ENCODE measurements at places on chromosomes 7 and 10.

- no peak for DNase-seq
Measured at GRCh38 chr10:76333796-76334195, 902.4 kb downstream of the LRMDA start.

GRCh38 chr10:129951101-129951969, 12.7 kb downstream of the EBF3 start:
- DNase-seq: no peak

DNA sequence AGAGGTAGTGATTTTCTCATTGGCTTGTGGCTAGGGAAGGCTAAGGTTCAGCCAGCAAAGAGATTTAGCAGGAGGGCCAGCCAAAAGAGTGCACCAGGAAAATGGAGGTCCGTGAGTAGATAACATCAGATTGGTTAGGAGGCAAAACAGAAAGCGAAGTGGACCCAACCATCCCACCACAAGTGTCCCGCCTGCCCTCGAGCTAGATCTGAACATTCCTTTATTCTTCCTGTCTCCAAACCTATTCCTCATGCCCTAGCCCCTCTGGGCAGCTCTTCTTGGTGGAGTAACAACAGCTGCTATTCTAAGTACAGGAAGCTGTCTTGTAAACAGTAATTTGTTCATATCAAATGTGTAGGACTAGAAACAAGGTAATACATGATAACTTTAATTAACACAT, 85.7 kb upstream of the BET1 start:
- no peak for DNase-seq

DNA sequence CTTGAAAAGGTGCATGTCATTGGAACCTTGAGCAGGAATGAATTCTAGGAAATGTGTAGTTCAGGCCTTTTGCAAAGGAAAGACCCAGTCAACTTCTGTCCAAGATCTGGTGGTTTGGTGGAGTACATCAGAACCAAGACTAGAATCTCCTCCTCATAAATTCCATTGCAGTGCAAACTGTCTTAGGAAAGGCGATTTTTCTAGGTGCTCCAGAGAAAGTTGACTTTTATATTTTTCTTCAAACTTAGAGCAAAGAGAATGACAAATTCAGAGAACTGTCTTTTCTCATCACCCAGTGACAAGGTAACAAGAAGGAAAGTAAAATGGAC, 50.0 kb downstream of the PRTFDC1 start:
- no peak for DNase-seq

DNA sequence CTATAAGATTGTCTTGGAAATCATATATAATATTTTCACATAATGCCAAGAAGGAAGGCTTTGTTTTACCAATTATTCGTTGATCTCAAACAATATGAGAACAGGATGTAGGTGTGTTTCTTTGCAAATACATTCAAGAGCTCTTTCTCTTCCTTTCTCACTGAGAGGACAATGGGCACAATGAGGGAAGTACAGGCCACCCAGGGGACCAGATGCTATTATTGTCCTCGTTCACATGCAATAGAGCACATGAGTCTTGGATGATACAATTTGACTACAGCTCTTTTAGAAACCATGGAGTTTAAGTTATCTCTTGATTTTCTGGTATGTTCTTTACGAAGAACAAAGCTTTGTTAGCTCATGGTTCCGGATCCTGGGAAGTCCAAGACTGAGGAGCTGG, 323.7 kb upstream of the KLF6 start:
- no peak for DNase-seq

DNA sequence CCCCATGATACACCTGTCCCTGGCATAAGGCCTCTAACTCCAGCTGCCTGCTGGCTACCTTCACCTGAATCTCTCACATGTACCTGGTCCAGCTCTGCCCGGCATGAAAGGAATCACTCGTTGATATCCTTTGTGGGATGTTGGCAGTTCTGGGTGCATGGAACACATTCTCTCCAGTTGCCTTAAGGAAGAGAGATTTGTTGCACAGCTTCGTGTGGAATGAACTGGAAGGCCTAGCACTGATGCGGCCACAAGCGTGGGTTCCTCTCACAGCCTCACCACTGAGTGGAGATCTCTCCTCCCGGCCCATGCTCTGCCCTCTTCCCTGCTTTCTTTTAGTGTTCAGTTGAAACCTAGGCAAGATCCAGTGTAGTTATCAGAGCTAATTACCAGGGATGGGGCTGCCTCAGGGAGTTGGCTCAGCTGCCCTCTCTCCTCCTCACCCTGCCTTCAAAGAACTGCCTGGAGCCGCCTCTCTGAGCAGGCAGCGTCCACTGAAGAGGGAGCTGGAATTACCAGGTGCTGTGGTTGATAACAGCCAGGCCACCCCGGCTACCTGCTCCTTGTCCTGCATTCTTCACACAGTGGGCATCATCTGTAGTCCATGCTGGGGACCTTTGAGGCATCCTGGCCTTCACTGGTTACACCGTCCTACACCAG, 194.3 kb downstream of the CCDC3 start:
- no peak for DNase-seq

- DNase-seq: peak; percentile 50
Measured at GRCh38 chr10:102744374-102745051, 765 bp downstream of the WBP1L start.

- DNase-seq: peak; percentile 62
Measured at GRCh38 chr7:132422502-132423111, 153.7 kb downstream of the PLXNA4 start.

DNA sequence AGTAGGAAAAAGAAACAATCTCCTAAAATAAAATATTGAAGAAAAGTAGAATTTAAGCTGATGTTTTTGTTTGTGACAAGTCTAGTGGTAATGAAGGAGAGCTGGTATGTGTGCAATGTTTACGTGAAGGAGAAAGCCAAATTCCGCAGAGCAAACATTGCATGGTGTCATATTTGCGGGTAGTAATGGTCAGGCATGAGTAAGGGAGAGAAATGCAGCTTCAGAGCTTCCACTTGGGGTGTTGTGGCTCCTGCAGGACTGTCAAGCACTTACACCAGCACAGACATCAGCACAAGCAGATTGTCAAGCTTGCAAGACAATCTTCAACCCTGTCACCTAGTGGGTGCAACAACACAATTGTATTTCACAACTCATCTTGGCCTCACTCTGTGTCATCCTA, 136.5 kb upstream of the ETV1 start:
- DNase-seq: peak; percentile 7

- DNase-seq: peak; percentile 98
Measured at GRCh38 chr7:7122701-7123281, 59.6 kb upstream of the C1GALT1 start.

DNA sequence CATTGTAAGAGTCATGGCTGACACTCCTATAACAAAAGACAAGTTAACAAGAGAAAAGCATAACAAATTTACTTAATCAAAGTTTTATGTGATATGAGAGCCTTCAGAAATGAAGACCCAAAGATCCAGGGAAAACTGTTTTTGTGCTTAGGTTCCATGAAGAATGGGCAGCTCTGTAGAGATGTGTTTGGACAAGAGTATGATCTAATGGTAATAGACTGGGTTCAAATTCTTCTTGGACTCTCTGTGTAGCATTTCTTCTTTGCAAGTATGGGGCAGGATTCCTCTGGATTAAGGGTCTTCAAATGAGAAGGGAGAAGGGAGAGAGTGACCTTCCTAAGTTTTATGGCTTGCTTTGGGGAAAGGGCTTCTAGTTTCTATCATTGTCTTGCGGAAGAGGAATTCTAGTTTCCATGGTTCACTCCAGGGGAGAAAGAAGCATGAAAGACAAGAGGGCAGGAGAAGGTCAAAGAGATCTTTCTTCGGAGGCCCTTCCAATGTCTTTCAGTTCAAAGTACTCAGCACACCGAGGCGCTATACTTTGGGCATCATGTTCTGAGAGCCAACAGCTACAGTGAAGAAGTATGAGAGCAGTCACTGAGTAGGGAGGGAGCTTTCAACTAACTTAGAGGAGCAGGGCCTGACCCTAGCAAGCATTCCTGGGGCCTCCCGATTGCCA, 15.4 kb downstream of the IFIT3 start:
- DNase-seq: no peak

DNA sequence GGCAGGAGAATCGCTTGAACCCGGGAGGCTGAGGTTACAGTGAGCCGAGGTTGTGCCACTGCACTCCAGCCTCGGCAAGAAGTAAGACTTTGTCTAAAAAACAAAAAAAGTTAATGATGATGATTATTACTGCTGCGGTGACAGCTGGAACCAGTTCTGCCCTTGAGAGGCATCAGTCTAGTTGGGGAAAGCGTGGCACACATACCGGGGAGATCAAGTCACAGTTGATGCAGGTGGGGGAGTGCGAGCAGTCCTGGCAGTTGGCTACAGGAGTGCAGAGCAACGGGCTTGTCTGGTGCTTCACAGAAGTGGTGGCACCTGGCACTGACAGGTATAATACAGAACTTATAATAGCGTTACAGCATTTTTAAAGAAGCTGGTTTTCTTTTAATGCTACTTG, 173.0 kb downstream of the ARHGAP21 start:
- DNase-seq: no peak

- DNase-seq: peak; percentile 77
Measured at GRCh38 chr7:33459340-33459751, 330.0 kb downstream of the BBS9 start.

- peak; percentile 5 for DNase-seq
Measured at GRCh38 chr10:61024856-61025201, 80.8 kb upstream of the RHOBTB1 start.

- DNase-seq: no peak
Measured at GRCh38 chr7:128110641-128111364, 79.6 kb upstream of the LRRC4 start.

GRCh38 chr7:8620169-8620568, 186.8 kb downstream of the NXPH1 start:
- DNase-seq: no peak

DNA sequence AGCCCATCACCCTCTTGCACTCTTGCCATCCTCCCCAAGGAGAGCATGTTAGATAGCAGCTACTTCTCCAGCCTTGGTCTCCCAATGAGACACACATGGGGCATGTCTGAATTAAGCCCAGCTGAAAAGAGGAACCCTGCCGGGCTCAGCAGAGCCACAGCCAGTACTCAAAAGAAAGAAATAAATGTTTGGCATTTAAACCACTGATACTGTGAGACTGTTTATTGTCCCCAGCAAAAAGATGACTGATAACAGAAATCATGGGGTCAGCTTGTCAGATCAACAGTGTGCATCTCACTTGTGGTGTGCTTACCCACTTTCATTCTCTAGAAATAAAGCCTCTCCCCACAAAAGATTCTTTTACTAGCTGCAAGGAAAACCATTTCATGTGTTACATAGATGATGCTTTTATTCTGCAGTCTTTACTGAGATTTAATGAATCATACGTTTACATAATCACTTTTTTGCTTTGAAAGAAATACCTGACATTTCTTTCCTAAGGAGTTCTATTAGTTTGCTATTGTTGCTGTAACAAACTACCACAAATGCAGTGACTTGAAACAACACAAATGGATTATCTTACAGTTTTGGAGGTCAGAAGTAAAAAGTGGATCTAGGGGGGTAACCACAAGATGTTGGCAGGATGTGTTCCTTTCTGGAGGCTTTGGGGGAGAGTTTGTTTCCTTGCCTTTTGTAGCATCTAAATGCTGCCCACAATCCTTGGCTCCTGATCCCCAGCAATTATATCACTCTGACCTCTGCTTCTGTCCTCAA, 20.9 kb downstream of the ANKRD7 start:
- DNase-seq: no peak

- DNase-seq: peak; percentile 49
Measured at GRCh38 chr7:16668978-16669377, 23.0 kb downstream of the BZW2 start.

- no peak for DNase-seq
Measured at GRCh38 chr10:78772986-78773530, 295.7 kb upstream of the ZMIZ1 start.

- DNase-seq: peak; percentile 9
Measured at GRCh38 chr7:158865462-158865922, 9.1 kb downstream of the DYNC2I1 start.

DNA sequence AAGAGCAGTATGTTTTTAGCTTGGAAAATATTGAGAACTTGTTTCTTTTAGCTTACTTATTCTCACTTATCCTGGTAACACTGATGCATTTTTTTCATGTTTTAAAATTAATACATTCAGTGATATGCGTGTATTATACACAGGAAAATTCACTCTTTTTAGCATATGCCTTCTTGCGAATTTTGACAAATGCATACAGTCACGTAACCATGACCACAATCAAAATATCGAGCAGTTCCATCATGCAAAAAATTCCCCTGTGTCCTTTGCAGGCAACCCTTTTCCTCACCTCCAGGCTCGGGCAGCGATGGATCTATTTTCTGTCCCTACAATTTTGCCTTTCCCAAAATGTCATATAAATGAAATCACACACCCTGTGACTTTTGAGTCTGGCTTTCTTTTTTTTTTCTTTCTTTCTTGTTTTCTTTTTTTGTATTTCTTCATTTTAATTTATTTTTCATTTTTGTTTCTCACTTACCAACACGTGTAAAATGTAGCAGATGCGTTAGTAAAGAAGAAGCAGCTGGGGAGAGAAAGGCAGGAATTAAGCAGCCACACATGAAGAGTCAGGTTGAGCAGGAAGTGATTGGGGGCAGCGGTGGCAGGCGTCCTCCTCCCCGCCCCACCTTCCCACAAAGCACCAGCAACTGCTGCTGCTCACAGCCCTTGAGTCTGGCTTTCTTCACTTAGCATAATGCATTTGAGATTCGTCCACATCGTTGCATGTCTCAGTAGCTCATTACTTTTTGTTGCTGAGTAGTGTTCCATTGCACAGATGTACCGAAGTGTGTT, 29.9 kb downstream of the ADRB1 start:
- no peak for DNase-seq

DNA sequence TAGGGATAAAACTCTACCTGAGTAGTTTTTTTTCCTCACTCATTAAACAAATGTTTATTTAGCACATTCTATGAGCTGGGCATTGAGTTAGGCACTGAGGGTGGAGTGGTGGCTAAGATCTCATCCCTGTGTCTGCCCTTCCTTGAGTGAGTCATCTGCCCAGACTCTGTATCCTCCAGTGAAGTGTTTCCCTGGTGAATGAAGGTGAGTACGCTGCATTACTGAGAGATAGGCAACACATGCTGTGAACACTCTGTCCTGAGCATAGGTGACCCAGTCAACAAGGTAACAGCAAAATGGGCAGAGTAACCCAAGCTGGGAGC, 5.8 kb downstream of the PITX3 start:
- DNase-seq: no peak

DNA sequence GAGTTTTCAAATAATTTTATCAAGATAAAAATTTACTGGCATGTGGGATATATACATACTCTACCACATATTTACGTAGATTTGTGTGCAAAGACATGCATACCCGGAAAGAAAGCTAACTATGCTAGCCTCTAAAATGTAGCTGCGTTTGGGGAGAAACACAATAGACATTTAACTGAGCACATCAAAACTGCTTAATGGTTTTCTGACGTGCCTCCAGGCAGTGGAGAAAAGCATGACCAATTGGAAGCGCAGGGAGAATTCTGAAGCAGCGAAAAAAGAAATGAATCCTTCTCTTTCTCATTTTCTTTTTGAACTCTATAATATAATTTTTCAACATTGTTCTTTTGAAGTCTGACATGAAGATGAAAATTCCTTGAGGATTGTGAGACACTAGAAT, 60.3 kb upstream of the LYZL1 start:
- no peak for DNase-seq

GRCh38 chr7:123687161-123687560, 31.5 kb downstream of the LMOD2 start:
- DNase-seq: no peak

GRCh38 chr7:143492799-143493739, 15.4 kb downstream of the TAS2R41 start:
- DNase-seq: peak; percentile 47
